ENCODE measurements at places on chromosomes 3 and 15.

DNA sequence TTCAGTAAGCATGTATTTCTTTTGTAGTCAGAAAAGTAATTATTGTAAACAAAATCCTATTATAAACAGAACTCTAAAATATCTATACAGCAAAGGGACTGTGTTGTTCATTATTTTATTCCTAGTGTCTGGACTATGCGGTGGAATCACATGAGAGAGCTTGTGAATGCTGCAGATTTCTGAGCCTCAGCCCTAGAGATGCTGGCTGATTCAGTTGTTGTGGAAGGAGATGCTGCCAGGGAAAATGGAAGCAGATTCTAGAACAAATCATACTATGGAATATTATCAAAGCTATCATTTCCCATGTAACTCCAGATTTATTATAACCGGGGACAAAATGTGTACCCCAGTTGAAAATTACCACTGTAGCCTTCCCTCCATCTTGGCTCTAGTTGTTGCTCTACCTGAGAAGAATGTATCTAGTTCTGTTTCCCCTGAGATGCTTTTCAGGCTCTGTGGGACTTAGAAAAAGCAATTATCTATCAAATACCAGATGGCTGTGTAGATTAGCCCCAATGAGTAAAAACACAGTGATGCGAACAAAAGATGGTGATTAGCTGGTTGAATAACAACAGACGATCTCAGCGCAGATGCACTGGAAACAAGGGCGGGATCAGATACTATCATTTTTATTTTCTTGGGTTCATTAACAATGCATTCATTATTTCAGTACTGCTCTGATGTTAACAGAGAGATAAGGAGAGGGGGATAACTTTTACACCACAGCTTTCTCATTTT is 131.3 kb downstream of the TMEM108 start:
- no peak for DNase-seq

DNA sequence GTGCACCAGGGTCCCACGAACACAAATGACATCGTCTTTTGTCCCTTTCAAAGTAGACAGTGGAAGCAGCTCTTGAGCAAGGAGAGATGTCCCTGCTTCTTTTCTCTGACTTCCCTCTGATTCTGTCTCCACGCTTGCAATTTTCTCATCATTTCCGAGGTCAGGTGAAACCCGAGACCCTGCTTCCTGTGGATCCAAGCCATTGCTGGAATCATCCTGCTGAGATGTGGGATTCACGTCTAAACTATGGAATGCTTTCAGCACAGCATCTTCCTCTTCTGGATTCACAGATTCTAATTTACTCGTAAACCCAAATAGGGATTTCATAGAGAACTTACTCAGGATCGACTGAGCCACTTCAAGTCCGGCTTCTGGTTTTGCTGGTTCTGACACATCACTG is 127.1 kb downstream of the FMN1 start:
- DNase-seq = no peak

DNA sequence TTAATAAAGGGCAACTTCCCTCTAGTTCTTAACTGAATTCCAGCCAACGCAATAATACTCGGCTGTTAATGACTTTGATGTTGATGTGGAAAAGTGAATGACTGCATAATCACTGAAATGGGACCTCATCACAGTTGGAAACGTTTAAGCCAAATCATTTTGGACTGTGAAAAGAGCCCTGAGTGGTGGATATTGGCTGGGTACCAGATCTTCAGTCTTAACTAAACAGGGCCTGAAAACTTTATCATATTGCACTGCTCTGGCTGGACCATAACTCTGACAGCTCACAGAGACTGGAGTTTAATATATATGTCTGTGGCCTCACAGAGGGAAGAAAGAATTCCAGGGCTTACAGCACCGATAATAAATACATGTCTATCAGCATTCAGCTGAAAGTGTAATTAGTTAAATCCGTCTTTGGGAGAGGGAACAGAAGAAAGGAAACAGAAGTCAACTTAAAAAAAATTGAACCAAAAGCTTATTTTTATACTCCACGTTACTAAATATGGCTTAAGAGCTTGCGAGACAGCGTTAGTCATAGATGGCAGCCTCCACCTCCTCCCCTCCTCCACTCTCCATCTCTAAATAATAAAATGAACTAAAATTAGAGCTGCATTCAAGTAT is 222.3 kb upstream of the CDIN1 start:
- DNase-seq = no peak

- no peak for DNase-seq
Measured at GRCh38 chr3:70608434-70608833, 296.0 kb upstream of the MDFIC2 start.

DNA sequence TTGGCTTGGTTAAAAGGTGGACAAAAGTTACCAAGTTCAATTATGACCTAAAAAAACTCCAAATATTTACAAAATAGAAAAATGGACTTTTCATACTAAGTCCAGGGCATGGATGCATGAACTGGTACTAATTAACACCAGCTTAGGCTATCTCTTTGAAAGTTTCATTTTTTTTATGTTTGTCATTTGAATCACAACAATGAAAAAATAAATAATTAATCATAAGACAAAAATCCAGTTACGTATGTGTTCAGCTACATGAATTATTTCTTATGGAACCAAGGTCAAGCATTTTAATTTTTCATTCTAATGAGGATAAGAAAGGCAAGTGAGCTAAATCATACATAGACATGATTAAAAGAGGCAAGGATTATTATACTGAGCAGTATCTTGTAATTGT is 23.7 kb upstream of the STRIT1 start:
- DNase-seq = no peak

- no peak for DNase-seq
Measured at GRCh38 chr3:70383360-70383831, 71.0 kb upstream of the MDFIC2 start.

DNA sequence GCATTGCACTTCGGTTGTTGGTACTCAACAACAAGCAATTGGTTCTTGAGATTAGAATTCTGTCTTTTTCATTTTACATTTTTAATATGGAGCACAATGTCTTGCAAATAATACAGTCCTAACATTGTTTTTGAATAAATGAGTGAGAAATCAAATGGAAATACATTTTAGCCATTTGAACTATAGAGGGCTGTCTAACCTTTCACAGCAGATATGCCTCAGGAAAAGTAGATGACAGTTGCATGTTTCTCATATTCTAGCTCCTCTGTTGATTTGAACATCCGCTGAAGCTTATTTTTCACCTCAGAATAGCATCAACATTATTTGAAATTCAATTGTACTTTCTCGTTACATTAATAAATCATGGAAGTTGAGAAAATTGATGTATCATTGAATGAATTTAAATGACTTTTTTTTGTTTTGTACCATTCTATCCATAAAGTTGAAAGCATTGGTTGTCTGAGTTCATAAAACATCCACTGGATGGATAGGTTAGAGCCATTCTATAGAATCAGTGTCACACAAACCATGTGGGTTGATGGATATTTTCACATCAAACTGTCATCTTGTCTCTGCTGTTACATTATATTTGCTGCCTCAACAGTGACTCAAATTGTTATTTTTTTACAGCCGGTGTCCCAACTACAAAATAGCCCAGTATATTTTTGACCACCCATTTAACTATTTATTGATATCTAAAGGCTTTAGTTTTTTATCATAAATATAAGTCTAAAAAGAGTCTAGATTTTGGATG is 928.3 kb downstream of the NSUN3 start:
- DNase-seq = no peak

GRCh38 chr3:11220230-11220629 is 52.0 kb upstream of the ATG7 start:
- no peak for DNase-seq

- DNase-seq = no peak
Measured at GRCh38 chr3:39000008-39000450, 51.7 kb downstream of the SCN11A start.

DNA sequence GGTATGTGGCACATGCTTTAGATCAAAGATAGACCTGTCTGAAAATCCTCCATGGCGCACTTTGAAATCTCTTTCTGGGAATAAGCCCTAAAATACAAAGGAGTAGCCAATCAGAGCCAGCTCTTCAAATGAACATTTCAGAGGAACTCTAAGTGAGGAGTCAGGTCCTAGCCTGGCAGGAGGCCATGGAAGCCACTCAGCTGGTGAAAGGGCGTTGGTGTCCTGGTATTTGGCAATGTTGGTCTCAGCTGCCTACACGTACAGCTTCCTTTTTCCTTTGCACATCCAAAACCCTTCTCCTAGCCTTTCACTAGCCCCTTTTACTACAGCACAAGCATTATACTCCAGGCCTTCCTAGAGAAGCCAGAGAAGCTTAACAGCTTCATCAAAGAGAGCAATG is 5.5 kb downstream of the WDR73 start:
- no peak for DNase-seq

DNA sequence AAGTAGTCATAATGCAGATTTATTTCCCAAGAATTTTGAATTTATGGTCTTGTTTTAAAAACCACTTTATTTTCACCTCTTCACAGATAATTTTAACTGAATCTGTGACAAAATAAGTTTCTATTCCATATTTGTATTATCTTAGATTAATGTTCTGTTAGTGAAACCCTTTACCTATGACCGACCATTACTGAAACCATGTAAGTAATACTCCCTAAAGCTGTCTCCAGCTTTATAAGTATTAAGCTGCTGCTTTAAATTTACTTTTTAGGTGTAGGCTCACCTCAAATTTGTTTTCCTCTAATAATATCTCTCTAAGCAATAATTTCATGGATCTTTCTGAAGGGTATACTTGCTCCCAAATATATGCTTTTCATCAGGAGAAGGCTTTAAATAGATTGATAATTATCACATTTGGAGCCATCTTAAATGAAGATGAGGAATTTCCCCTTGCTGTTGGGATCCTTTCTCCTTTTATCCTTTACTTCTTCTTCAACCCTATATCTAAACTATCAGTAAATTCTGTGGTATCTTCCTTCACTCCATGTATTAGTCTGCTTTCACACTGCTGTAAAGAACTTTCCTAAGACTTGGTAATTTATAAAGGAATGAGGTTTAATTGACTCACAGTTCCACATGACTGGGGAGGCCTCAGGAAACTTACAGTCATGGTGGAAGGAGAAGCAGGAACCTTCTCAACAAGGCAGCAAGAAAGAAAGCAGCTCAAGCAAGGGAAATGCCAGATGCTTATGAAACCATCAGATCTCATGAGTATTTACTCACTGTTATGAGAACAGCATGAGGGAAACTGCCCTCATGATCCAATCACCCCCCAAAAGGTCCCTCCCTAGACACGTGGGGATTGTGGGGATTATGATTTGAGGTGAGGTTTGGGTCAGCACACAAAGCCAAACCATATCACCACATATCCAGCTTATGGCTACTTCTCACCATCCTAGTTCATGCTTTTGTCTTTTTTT is 92.3 kb upstream of the P2RY1 start:
- DNase-seq = no peak

DNA sequence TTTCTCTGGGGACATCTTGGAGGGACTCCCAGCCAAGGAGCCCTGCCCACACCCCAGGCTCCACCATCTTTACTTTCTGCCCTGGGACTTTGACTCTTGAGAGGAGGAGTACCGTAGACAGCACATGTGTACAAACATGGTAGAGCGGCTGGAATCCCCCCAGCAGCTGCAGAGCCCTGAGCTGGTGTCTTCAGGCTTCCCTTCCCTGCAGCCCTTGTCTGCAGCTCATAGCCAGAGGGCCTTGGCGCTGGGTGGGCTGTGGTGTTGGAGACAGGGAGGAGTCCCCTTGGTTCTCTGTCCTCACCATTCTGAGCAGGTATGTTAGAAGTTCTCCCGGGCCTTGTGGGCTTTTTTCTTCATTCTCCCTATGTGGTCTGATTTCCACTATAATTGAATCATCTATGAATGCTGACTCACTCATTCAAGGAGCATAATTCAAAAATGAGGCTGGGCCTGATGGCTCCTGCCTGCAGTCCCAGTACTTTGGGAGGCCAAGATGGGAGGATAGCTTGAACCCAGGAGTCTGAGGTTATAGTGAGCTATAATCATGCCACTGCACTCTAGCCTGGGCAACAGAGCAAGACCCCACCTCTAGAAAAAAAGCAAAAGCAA is 97.8 kb upstream of the MEF2A start:
- no peak for DNase-seq

DNA sequence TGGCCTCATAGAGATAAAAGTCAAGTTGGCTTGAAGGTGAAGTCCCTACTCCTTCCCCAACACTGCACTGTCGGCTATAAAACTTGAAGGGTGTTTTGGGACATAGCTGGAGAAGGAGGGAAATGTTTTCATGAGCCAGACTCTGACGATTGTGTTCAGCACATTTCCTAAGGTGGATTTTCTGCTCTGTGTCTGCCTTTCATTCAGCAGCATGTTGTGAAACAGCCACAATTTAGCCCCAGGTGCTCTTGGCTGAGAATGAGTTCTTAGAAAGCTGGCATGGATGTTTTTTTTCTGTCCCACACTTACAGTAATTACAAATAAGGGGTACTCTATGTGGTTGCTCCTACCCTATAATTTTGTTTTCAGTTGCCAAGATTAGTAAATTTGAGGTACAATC is 492.4 kb downstream of the MCTP2 start:
- DNase-seq = no peak

DNA sequence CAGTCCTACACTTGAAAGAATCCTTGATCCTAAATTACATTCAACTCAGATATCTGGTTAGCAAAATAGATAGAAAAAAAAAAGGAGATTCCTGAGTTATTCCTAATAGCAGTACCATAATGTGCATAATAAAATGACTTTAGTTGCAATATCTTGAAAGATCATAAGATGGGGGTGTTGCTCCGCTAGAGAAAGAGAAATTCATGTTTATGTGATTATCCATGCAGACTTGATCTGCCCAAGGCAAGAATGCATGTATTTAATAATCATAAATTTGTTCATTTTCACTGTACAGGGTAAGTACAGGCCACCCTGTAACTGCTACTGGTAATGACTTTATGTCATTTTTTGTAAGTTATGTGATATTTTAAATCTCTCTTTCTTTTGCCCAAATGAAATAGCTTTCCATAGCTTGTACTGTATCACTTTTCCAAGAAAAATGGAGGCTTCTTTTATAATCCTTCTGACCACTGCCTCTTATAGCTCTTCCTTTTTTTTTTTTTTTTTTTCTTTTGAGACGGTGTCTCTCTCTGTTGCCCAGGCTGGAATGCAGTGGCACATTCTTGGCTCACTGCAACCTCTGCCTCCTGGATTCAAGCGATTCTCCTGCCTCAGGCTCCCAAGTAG is 84.6 kb downstream of the HCN4 start:
- DNase-seq = no peak

- no peak for DNase-seq
Measured at GRCh38 chr15:77464129-77464865, 43.6 kb downstream of the HMG20A start.

DNA sequence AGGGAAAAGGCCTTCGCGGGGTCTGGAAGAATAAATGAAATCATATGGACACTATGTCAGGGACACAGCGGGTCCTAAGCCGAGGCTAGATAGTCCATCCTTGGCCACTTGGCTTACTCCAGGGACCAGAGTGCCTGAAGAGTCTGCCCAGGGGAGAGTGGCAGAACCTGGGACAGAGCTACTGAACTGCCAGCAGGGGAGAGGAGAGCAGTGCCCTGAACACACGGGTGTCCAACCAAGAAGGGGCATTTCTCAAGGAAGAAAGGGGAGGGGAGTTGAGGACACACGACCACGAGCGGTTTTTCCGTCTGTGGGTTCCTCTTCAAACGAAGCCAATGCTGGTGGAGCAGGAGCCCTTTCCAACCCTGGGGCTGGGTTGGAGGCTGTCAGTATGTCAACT is 1.0 kb downstream of the ACAN start:
- DNase-seq = no peak

GRCh38 chr3:123491966-123492587 is 43.2 kb upstream of the ADCY5 start:
- no peak for DNase-seq

All from ascending aorta (tissue), 2 donors.